ENCODE measurements at places on chromosomes 3 and 15.

DNA sequence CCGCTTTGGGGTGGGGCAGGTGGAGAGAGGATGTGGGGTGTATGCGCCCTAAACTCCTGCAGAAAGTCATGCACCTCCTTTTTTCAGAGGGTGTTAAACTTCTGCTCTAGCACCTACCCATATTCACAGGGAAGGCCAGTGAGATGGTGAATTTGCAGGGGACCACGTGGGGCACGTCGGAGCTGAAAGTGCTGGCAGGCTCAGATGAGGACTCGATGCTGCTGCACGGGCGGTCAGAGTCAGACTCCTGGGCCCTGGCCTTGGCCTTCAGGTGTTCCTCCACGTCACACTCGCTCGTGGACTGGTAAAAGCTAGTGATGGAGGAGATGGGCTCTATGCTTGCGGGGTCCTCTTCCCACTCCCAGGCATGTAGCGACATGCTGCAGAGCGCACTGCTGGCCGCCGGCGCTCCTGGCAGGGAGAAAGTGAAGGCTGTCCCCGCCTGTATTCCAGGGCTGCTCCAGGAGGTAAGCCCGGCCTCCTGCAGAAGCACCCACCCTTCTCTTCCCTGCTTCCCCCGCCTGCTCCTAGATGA, 883 bp downstream of the CFAP92 start:
- no peak for DNase-seq

- DNase-seq, result no peak
Measured at GRCh38 chr15:73959012-73959581, 32.8 kb downstream of the LOXL1 start.

- DNase-seq, result no peak
Measured at GRCh38 chr3:53817211-53817610, 29.0 kb downstream of the CHDH start.

DNA sequence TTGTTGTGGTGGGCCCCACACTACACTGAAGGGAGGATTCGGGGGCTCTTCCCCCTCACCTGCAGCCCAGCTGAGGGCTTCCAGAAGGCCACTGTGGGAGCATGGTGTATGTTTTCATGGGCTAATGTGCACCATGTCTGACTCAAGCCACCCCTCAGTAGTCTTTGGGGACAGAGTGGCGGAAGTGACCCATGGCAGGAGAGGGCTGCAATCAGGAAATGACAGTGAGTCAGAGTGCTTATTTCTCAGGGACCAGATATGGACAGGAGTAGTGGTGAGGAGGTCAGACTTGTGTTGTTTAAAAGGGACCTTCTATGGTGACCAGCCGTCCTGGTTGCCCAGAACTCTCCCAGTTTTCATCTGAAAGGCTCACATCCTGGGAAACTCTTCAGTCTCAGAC, 32.8 kb upstream of the SLC9A9 start:
- DNase-seq, result no peak

DNA sequence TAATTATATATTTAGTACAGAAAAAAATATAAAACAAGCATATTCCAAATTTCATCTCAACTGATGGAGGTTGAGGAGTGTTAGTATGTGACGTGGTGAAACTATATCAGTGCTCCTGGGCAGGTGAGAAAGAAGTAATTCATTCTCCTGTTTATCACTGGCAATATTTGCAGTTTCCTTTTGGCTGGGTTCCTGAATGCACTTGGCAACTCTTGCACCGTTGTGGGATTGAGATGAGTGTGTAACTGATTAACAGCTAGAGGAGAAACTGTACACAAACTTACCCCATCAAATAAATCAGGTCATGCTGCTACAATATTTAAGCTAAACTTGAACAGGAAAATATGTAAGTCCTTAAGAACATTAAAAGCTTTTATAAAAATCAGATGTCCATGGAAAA, 2.1 kb upstream of the ATP13A4 start:
- DNase-seq, result no peak

GRCh38 chr3:163891771-163892170, 1186.5 kb downstream of the SI start:
- no peak for DNase-seq

GRCh38 chr3:142896201-142896755, 7.4 kb upstream of the PCOLCE2 start:
- DNase-seq, result no peak

DNA sequence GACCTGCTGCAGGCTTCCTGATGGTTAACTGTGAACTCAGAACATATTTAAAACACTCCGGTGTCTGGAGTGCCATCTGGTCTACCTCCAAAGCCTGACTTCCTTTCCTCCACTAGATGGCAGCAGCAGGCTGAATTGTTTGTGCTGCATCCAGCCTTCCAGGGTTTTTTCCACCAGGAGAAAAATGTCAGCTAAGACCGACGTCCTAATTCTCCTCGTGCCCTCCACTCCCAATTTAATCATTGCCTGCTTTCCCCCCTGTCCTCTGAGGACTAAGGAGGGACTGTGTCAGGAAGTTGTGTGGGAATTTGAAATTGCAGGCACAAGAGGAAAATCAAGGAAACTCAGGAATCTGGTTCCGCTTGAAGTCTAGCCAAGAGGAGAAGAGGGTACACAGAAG, 165.2 kb upstream of the UMPS start:
- DNase-seq, result peak; percentile 60

DNA sequence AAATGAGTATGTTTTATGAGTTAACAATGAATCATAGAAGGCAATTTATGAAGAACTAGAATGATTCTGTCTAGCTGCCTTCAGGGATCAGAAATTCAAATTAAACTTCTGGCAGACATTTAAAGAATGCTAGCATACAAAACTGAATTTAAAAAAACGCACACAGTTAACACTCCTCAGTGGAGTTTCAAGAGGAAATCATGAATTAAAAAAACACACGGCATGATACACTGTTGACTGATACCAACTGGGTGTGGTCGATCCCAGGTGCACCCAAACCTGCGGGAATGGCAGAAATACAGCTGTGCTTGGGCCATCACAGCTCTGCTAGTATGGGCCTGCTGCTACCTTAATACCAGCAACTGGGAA, 526.0 kb downstream of the FOXP1 start:
- no peak for DNase-seq

DNA sequence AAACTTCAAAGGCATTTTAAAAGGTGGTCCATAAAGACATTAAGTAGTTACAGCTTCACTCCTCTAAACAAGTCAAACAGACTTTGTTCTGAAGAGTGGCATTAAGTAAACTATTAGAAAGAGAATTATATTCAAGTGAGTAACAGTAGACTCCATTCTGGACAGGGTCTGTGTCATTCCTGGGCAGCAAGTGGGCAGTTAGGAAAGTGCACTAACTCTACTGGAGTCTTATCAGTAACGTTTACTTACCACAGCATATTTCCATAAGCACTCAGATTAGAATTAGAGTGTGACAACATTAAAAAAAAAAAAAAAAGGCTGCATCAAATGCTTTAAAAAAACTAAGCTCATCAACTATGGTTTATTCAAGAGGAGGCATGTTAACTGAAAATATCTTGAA, 10.6 kb downstream of the UBR1 start:
- DNase-seq, result peak; percentile 65

- no peak for DNase-seq
Measured at GRCh38 chr15:71708741-71709140, 101.6 kb upstream of the NR2E3 start.

GRCh38 chr3:37826933-37827332, 34.7 kb upstream of the CTDSPL start:
- DNase-seq, result no peak

DNA sequence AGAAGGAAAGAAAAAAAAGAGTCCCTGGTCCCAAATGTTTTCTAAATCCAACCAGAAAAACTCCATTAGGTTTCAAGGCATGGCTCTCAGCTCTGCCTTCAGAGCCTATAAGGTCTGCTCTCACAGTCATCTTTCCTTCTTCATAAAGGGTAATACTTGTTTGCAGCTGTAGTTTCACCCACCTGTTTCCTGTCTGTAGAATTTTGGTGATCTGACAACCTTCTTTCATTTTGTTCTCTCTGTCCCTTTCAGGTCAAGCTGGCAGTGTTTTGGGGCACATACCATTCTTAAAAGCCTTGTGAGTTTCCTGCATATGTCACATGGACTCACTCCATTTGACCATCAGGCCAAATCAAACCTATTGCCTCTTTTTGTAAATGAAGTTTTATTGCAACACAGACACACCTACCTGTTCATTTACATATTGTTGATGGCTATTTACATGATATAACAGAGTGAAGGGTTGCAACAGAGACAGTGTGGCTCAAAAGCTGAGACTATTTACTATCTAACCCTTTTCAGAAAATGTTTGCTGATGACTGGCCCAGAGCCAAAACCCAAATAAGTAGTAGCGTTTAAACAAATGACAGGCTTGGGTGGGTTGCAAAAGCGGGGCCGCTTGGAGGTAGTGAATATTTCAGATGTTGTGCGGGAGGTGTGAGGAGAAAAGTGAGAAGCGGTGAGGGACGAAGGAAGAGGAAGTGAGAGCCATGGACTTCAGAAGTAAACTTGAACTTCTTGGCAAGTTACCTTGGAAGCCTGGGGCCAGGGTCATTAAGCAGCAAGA, 292.7 kb upstream of the PROK2 start:
- no peak for DNase-seq

DNA sequence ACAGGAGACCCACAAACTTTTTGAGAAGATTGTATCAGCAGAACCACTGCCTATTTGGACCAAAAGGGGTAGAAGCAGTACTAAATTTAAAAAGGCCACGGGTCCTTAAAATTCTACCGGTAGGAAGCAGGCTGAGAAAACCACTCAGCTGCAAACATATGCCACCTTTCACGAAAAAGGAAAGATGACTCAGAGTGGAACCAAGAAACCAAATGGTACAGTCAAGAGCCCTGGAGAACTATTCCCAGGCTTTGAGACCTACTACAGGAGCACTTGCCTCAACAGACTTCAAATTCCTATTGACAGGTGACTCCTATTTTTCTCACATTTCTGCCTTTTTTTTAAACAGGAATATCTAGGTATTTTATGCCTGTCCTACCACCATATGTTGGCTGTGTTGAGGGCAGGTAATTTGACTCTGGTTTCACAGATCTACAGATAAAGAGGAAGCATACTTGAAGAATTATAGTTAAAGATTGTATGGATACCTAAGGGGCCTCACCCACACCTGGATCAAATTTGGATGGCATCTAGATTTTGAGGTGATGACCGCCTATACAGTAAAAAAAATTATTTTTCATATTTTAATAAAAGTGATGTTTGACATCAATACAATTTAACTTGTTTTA, 10.1 kb downstream of the GOLIM4 start:
- no peak for DNase-seq
